IMR-90 (cell line): ENCODE measurements at places on chromosomes 16 and 17. TPM values are rescaled to one million over a fixed set of nuclear protein-coding genes. Genes with fewer than 3 reads are reported as not detected.

The ASIC2 gene
- total RNA-seq: under 0.01 TPM in 1 of 2 replicates, not detected in the other

The SLFN13 gene
- total RNA-seq: 2.5 and 3.9 TPM in 2 replicates

The TCAP gene
- total RNA-seq: under 0.01 TPM in 2 replicates

The HBZ gene
- not detected in 2 replicates for total RNA-seq

The MYO15B gene
- 0.18 TPM in 1 of 2 replicates, not detected in the other for total RNA-seq

The PIK3R6 gene
- total RNA-seq: not detected in 2 replicates

The PSMB3 gene
- 510 and 828 TPM in 2 replicates for total RNA-seq

The SCNN1G gene
- not detected in 2 replicates for total RNA-seq

The LRRC37A gene
- total RNA-seq: 0.56 and 0.72 TPM in 2 replicates

The PRR15L gene
- total RNA-seq: not detected in 2 replicates

GRCh38 chr16:54438469-54438868 is 151.9 kb upstream of the IRX3 start:
- DNase-seq: no peak

- no peak for DNase-seq
Measured at GRCh38 chr17:56979091-56979480, 1.2 kb downstream of the SCPEP1 start.

DNA sequence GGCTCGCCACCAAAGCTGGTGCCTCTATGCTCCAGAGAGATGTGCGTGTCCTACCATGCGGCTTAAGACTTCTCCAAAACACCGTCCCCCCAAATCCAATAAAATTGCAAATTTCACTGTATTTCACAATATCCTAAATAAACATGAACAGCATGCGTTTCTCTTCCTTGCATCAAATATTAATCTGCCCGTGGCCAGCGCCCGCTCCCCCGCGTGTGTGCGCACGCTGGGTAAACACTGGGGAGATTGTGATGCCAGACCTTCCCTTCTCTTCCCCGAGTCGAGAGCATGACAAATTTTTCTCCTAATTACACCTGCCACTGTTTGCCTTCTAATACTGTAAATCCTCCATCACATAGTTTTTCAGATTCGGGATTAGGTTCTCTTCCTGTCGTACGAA is 148.1 kb downstream of the MRM1 start:
- DNase-seq: no peak

- DNase-seq: no peak
Measured at GRCh38 chr17:76170114-76170513, 29.1 kb upstream of the FOXJ1 start.

DNA sequence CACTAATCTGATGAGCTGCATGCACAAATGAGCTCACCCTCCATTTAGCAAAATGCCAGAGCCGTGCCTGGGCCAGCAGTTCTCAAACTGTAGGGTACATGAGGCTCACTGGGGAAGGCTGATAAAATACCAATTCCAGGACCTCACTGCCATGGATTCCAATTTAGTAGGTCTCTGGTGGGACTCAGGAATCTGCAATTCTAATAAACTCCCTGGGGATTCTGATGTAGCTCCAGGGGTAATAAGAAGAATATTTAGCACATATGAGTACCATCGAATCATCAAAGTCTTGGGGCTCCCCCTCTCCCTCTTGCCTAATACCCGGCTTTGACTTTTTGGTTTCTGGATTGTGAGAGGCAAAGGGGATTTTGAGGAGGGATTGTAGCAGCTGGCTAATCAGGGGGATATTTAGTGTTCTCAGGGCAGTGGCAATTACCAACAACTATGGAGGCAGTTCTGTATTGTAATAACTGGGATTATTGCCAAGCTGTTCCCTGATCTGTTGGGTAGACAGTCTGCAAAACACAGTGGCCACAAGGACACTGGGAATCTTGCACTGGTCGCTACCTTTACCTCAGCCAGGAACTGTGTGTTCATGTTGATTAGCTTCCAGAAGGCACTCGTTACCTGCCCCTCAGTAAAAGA is 140.4 kb downstream of the SHISA9 start:
- no peak for DNase-seq

DNA sequence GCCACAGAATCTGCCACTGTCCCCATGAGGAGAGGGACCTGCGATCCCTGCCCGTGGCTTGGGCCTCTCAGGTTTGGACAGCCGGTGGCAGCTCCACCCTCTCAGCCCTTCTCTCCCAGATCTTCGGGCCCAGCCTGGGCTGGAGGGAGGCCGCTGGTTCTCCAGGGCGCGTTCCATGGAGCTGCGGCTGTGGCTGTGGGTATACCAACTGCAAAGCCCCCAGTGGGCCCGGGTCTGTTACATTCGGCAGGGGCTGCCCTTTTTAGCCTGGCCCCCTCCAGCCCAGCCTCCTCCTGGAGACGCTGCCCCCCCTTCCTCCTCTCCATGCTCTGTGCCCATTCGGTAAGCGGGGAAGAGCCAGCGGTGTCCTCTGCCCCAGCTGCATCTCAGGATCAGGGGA is 64.7 kb upstream of the ZNF469 start:
- no peak for DNase-seq

DNA sequence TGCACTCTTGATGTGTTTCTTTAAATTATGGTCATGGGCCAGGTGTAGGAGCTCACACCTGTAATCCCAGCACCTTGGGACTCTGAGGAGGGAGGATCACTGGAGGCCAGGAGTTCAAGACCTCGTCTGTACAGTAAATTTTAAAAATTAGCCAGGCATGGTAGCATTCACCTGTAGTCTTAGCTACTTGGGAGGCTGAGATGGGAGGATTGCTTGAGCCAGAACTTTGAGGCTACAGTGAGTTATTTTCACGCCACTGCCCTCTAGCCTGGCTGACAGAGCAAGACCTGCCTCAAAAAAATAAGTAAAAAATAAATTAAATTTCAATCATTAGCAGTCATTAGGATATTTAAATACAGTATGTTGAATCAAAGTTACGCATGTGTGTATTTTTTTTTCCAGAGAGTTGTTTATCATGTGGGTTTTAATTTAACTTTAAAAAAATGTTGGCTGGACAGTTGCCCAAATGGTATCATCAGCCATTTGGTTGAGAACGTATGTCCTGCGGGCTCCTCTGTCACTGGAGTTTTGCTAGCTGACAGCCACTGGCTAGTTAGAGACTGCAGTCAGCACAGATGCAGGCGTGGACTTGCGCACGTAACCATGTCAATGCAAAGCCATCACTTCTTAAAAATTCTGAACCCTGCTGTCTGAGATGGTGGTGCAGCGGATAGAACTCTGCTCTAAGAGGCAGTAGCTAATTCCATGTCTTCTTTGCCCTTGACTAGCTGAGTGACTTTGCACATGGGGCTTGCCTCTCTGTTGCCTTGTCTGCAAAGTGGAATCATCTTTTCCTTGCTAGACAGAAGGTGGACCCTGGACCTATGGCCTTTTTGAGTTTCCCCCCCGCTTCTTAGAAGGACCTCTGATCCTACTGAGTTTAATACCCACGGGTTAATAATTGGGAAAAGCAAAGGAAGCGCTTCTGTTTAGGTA is 40.0 kb downstream of the MAPT start:
- no peak for DNase-seq

DNA sequence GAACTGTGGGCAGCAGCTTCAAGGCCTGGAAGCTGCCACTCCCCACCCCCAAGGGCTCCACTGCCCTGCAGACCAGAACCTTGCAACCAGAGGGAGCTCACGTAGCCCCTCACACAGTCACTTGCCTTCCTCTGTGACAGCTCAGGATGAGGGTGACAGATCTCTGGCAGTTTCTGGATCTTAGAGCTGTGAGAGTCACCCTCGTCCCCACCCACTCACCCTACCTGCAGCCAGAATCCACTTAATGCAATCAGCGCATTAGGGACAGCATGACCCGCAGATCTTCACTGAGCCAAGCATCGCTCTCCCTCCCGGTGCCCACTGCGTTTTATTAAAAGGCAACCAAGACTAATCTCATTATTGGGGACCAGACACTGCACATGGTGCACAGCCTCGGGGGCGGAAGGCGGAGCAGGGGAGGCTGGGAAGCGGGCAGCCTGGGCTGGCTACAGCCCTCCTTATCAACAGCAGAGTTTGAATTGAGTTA is 3.5 kb downstream of the CYB561 start:
- no peak for DNase-seq

DNA sequence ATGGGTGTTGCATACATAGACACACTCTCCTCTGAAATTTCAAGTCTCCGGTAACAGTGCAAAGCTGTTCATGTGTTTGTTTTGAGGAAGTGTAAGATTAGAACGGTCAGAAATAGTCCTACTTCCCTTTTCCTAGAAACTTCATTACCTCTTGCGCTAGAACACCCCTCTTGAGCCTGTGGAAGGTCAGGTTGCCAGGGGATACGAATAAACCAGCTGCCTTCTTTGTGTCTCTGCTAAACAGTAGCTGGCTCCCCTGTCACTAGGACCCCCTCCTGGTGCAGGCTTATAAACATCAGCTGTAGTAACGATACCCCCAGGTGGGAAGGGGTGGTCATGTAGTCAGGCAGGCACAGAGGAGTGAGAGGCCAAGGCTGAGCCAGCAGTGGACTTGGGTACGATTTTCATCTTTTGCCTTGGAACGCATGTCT is 113.4 kb upstream of the RCVRN start:
- DNase-seq: no peak

DNA sequence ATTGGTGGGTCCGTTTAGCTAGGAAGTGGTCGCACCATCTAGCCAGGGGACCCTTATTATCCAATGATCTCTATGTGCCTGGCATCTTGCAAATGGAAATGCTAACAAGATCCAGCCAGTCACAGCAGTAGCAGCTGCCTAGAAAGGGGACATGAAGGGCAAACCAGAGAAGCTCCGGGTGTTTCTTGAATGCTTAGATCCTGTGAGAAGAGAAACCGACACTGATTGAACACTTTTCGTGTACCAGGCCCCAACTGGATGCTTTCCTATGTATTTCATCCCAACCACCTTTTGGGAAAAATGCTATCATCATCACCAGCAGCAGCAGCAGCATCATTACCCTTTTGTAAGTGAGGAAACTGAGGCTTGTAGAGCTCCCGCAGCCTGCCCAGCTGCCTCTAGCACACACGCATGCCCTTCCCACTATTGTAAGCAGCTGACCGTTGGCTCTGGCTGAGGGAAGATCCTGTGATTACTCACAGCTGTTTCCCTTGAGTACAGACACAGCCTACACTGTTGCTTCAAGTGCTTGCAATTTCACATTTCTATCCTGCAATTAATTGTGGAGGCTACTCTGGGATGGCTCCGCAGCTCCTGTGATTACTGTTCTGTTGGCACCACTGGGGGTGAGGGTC is 180.7 kb upstream of the CACNG5 start:
- peak; percentile 81 for DNase-seq

DNA sequence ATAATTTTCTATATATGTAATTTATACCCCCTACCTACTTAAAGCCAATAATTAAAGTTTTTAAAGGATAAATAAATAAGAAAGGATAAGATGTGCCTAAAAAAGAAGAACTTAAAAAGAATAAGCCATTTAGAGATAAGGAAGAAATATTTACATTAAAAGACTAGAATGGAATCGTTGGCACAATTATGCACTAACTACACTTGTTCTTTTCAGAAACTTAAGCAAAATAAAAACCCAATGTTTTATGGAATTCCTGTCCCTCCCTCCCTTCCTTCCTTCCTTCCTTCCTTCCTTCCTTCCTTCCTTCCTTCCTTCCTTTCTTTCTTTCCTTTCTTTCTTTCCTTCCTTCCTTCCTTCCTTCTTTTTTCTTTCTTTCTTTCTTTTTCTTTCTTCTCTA is 4.5 kb upstream of the KRTAP4-6 start:
- DNase-seq: no peak

DNA sequence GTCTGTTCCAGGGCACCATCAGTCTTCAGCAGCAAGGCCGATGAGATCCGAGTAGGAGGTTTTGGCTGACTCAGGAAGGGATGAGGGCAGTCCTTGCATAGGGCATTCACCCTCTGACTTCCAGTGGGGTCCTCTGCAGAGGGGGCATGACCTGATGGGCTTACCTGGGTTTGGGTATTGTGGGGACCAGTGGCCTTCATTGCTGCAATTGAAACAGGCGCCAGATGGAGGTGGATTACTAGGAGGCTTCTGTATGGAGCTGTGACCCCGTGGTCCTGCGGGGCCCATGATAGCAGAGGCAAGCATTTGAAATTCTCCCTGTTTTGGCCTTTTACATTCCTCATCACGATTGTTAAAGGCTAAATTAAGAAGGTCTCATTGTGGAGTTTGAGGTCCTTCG is 2448.7 kb downstream of the TP53TG3F start:
- no peak for DNase-seq

DNA sequence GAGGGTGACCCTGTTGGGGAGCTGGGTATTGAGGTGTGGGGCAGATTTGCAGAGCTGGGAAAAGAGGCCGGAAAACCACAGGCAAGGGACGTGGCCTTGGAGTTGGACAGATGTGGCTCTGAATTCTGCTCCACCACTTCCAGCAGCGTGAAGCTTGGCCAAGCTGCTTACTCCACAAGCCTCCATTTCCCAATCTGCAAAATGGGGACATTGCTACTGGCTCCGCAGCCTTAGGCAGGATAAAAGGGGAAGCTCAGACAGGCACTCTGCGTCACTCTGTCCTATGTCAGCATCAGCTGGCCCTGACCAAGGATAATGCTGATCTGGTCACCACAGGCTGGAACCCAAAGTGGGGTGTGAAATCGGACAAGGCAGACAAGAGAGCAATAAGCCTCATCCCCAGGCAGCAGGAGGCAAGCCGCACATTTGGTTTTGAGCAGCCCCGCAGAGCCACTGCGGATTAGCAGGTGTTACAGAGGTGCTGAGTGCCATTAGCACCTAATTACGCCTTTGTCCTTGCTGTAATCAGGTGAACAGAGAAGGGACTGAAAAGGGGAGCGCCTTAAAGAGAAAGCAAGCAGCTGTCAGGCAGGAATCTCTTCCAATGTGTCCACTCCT is 54.8 kb downstream of the SDK2 start:
- no peak for DNase-seq

DNA sequence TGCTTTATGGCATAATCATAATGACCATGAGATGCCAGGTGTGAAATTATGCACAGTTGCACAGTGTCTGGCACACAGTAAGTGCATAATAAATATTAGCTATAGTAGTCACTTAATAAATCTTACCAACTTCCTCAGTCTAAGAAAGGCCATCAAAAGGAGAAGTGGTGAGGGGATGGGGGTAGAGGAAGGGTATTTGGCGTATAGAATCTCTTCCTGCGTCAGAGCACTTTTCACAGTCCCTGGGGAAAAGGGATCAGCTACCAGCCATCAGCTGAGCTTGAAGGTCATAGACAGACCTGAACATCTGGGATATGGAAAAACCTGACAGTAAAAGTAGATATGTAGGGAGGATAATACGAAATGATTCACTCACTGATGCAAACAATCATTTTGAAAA is 5.8 kb downstream of the CRHR1 start:
- DNase-seq: no peak

DNA sequence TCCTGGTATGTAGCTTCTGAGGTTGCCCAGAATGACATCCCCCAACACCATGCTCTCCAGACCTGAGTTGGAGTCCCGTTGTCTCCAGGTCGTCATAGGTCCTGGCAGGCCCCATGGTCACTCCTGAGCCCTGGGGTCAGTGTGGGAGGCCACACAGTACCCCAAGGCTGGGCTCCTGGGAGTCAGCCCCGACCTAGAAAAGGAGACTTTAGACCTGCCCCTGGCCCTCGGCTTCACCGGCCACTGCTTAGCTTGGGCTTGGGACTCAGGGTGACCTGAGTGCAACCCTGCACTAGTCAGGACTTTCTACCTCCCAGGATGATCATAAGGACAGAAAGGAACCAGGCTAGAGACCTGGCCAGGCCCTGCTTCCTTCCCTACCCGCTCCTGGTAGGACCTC is 65.8 kb downstream of the PRMT7 start:
- DNase-seq: no peak

GRCh38 chr17:14699574-14700185 is 398.8 kb downstream of the HS3ST3B1 start:
- DNase-seq: no peak
